ENCODE measurements at places on chromosomes 13 and 19. TPM values are rescaled to one million over a fixed set of nuclear protein-coding genes. Genes with fewer than 3 reads are reported as not detected.
A peak's percentile ranks its signal among the peaks of the same experiment; 100 is the strongest.

DNA sequence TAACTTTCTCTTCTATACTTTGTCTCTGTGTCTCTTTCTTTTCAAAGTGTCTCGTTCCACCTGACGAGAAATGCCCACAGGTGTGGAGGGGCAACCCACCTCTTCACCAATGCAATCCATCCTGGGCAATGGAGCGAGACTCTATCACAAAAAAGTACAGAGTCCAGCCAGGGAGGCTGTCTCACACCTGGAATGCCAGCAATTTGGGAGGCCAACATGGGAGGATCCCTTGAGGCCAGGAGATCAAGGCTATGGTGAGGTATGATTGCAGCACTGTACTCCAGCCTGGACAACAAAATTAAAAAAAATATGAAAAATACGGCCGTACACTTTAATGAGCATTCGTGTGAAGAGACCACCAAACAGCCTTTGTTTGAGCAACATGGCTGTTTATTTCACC is 2.8 kb upstream of the ZNF600 start:
- no peak for DNase-seq

The PGLYRP1 gene
- total RNA-seq, result not detected

- no peak for DNase-seq
Measured at GRCh38 chr19:17323964-17324332, 10.7 kb downstream of the ANO8 start.

The ETV2 gene
- 1.6 TPM for total RNA-seq

The ZNF790 gene
- total RNA-seq, result 10.2 TPM

DNA sequence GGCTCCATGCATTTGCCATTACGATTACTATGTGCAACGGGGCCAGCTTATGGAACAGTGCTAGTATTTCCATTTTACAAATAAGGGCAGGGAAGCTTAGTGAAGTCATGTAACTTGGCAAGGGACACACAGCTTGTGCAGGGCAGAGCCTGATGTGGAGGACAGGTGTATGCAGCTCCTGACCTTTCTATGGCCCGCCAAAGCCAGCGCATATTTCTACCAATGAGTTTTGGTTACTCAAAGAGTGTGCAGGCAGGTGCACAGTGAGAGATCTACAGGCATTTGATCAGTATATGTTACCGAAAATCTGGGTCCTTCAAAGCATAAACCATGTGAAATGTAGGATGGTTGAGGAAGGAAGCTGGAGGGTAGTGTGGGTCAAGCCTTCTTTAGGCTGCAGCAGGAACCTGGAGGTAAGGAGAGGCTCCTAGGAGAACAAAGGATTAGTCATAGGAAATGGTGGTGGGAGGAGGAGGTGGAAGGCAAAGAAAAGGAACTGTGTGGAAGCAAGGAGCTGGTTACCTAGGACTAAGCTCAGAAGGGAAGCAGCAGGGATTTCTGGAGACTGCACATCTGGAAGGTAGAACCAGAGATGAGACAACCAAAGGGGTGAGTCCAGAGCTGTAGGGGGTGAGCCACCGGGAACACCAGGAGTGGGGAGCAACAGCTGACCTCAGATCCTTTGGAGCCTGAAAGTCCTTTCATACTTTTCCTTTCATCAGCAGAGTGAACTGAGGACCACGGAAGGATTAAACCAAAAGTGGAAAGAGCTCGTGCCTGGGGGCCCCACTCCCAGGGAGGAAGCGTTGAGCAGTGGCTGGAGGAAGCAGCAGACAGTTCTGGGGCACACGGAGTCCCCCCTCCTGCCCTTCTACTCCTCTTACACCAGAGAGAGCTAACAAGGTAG is 4.2 kb upstream of the PDX1 start:
- no peak for DNase-seq

The TEX101 gene
- total RNA-seq, result not detected

GRCh38 chr13:102870677-102871415 is 25.0 kb downstream of the ERCC5 start:
- no peak for DNase-seq

The FAM187B gene
- not detected for total RNA-seq

DNA sequence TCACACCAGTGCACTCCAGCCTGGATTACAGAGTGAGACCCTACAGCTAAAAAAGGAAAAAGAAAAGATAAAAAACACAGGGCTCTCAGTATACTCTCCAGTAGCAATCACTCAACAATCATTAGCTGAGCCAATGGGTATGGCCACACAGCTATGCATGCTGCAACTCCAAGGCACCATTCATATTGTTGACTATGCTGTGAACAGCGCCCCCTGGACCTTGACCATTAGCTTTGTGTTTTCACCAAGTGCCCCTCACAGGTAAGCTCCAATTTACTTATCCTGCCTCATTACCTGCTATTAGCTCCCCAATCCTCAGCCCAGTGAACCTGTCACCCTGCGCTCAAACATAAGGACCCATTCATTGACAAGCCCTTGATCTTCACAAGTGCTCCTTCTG is 35.8 kb downstream of the ZIC5 start:
- no peak for DNase-seq

- no peak for DNase-seq
Measured at GRCh38 chr19:49233163-49233562, 75.6 kb downstream of the TRPM4 start.

The WTIP gene
- 41.6 TPM for total RNA-seq

- DNase-seq, result no peak
Measured at GRCh38 chr13:33934951-33935371, 117.0 kb downstream of the RFC3 start.

The ACP7 gene
- total RNA-seq, result not detected

DNA sequence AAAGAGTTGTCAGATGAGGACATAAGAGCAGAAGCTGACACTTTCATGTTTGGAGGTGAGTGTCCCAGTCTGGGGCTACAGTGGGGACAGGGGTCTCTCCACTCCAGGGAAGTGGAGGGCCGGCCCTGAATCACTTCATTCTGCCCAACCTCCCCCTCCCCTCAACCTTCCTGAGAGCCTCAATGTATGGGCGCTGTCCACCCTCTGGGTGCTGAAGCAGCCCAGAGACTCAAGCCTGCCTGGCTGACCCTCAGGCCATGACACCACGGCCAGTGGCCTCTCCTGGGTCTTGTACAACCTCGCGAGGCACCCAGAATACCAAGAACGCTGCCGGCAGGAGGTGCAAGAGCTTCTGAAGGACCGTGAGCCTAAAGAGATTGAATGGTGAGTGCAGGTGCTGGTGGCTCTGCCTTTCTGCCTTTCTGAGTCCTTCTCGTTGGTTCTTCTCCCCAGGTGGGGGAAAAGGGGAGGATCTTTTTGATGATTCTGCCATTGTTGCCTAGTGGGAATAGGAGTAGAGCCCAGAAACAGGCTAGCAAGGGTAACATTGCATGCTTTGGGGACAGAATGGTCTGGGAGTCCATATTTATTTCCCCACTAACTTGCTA is 8.8 kb downstream of the CYP4F8 start:
- no peak for DNase-seq

The RNF113B gene
- total RNA-seq, result not detected

- DNase-seq, result no peak
Measured at GRCh38 chr19:10083911-10084310, 2.2 kb upstream of the SHFL start.

- DNase-seq, result peak; percentile 63
Measured at GRCh38 chr13:112965573-112966115, 3.4 kb upstream of the MCF2L start.

GRCh38 chr13:103164251-103164650 is 98.0 kb upstream of the SLC10A2 start:
- no peak for DNase-seq

GRCh38 chr13:58379221-58379620 is 747.7 kb downstream of the PCDH17 start:
- DNase-seq, result no peak

- DNase-seq, result no peak
Measured at GRCh38 chr13:66087269-66087710, 1142.8 kb downstream of the PCDH9 start.

DNA sequence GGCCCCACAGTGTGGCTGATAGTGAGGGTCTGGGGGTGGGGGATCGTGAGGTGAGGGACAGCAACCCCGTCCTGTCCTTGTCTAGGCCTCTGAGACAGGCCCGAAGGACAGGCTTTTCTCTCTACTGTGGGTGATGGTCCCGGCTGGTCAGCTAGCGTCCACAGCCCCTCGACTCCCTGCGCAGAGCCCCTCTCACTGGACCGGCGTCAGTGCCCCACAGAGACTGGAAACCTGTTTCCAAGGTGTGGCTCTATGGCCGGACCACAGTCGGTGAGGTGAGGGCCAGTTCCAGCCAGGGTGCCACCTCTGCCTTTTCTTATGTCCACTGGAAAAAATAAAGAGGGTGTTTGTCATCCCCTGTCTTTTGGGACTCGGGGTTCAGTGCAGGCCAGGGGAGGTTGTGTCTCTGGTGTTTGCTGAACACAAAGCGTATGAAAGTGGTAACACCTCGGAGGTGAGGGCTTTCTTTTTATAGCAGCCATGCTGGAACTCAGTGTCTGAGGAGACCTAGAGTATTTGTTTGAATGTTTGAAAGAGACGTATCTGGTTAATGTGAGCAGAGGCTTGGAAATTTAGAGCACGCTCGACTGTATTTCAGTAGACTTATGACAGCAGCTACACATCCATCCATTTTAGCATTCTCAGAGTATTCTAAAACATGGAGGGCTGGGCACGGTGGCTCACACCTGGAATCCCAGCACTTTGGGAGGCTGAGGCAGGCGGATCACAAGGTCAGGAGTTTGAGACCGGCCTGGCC is 22.8 kb downstream of the ATP11A start:
- no peak for DNase-seq

GRCh38 chr19:48533770-48534169 is 18.2 kb upstream of the SULT2B1 start:
- DNase-seq, result no peak

DNA sequence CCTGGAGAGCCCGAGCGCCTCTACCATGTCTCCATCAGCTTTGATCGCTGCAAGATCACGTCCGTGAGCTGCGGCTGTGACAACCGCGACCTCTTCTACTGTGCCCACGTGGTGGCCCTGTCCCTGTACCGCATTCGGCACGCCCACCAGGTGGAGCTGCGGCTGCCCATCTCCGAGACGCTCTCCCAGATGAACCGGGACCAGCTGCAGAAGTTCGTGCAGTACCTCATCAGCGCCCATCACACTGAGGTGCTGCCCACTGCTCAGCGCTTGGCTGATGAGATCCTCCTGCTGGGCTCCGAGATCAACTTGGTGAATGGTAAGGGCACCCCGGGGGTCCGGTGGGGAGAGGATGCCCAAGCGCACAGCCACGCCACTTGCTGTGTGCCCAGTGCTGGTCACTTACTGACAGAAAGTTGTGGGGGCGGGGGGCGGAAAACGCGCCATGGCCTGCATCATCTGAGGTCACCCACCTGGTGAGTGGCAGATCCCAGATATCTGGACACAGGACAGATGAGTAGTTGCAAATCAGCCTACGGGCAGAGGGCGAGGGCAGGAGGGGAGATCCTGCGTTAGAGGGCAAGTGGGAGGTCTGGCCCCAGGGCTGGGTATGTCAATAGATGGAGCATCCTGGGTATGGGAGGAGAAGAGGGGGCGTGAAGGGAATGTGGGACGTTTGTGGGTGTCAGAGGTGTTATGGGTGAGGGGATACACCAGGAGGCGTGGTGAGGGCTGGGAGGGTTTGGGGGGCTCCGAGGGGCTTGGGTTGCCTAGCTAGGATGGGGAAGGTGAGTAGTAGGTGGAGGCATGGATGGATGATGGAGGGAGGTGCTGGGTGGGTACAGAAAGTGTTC is 9.8 kb downstream of the ZSWIM4 start:
- no peak for DNase-seq

The NPHS1 gene
- not detected for total RNA-seq

The ZNF175 gene
- 8.9 TPM for total RNA-seq

The ZNF497 gene
- total RNA-seq, result 0.65 TPM

- DNase-seq, result no peak
Measured at GRCh38 chr19:30848636-30849425, 476.6 kb downstream of the ZNF536 start.

GRCh38 chr13:113633485-113633873 is 24.5 kb downstream of the ATP4B start:
- peak; percentile 69 for DNase-seq

DNA sequence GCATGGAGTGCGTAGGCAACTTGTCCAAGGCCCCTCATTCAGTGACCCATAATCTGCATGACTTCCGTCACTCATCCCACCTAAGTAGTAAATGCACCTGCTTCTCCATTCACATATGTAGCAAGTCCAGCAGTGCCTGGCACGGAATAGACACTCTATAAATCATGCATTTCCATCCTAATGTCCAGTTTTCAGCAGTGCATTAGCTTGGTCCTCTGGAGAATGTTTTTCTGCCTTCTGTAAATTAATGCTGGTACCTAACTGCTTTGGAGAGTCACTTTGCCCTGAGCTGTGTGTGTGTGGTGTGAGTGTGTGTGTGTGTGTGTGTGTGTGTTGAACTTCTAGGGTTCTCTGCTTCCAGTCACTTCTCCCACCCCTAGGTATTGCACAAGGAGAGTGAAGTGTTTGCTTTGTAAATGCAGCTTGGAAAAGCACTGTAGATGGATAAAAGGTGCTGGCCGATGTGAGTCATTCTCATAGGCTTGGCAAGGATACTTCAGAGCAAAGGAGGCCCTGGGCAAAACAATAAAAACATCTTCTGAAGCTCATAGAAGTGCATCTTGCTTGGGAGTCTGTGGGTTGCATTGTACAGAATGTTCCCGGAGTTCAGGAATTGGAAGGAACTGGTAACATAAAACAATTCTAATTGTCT is 181.8 kb downstream of the KATNAL1 start:
- DNase-seq, result no peak

DNA sequence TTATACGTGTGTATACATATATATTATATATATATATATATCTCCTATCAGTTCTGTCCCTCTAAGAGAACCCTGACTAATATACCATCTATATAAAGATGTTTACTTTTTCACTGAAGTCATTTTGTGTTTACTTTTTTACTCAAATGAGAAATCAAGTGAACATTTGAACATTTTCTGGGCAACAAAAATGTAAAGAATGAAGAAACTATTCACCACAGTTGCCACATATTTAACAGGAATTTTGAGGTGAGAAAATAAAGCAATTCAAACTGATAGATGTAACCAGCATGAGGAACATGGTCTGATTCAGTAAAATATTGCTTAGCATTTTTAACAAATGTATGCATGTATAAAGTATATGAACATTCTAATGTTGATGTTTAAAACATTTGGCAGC is 299.2 kb upstream of the KLHL1 start:
- no peak for DNase-seq
